ENCODE measurements at places on chromosomes 16 and 17.
A peak's percentile ranks its signal among the peaks of the same experiment; 100 is the strongest.

GRCh38 chr16:72715267-72715666 is 332.7 kb downstream of the ZFHX3 start:
- no peak for DNase-seq

- DNase-seq: peak; percentile 95
These were observed 805 bp upstream of the ORAI3 start for GRCh38 chr16:30947859-30948666.

GRCh38 chr16:3495176-3495575 is at the start of gene C16orf90:
TSS of gene C16orf90 (minus strand) at chr16:3495489. CDS start at chr16:3495421, 68 bp downstream.
- no peak for DNase-seq

- no peak for DNase-seq
These were observed 6.4 kb downstream of the CACNG5 start for GRCh38 chr17:66841328-66841727.

DNA sequence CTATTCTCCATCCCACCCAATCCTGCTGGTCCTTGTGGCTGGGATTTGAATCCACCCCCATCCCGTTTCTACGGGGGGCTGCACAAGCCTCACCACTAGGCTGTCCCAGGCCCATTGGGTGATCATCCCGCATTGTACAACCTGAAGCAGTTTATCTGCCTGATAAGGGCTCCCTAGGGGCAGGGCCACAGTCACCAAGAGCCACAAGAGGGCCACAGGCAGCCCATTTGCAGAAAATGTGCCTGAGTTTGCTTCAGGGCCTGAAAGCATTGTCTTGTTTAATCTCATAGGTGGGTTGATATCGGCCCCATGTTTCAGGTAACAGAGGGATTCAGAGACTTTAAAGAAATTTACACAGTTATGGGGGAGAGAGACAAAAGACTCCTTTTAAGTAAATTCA is 245.0 kb downstream of the CPPED1 start:
- DNase-seq: no peak
